ENCODE measurements at places on chromosomes 2 and 18.
A peak's percentile ranks its signal among the peaks of the same experiment; 100 is the strongest.

- DNase-seq: no peak
Measured at GRCh38 chr18:50674307-50674980, 114.6 kb downstream of the MAPK4 start.

- no peak for DNase-seq
Measured at GRCh38 chr18:27685091-27685490, 491.8 kb downstream of the CDH2 start.

- peak; percentile 6 for DNase-seq
Measured at GRCh38 chr18:49886891-49887764, 73.8 kb upstream of the ACAA2 start.

GRCh38 chr2:233331536-233331935, 22.8 kb upstream of the DGKD start:
- DNase-seq: peak; percentile 77

GRCh38 chr2:222797261-222797660, 63.6 kb upstream of the ACSL3 start:
- DNase-seq: no peak

DNA sequence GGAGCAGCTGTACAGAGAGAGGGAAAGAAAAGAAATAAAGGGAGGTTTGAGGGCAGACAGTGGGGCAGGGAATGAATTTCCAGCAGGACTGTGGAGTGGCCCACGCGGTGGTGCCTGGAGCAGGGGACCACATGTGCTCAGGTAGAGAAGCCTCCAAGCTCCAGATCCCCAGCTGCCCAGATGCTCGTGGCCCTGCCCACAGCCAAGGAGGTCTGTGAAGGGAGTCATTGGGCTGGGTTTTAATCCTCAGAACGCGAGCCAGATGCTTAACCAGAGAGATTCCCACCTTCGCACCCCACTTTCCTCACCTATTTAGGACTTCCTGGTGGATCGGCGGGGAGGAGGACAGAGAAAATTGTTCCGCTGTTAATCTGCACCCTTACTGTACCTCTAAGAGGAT, 369.4 kb downstream of the PARD3B start:
- no peak for DNase-seq

DNA sequence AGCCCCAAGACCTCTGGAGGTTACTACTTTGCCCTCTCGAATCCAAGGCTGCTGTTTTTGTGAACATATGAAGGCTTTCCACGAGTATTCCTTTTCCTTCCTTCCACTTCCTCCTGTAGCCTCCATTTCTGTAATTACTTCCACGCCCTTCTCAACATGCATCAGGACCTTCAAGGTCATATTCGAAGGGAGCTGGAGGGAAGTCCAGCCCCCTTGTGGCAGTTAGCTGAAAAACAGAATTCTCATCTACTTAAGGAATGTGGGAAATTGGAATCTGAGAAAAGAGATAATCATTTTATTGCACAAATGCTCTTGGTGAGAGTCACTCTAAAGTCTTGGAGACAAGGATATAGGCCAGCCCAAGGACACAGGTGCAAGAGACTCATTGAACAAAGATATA, 1000.2 kb downstream of the TDRD15 start:
- DNase-seq: no peak

DNA sequence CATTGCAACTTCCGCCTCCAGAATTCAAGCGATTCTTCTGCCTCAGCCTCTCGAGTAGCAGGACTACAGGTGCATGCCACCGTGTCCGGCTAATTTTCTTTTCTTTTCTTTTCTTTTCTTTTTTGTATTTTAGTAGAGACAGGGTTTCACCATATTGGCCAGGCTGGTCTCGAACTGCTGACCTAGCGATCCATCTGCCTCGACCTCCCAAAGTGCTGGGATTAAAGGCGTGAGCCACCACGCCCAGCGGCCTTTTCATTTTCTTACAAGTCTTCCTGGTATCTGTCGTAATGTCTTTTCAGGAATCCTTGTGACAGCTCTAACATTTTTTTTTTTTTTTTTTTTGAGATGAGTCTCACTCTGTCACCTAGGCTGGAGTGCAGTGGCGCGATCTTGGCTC, 66.4 kb upstream of the EDAR start:
- no peak for DNase-seq

- no peak for DNase-seq
Measured at GRCh38 chr2:217076657-217077232, 216.9 kb upstream of the TNP1 start.

- DNase-seq: no peak
Measured at GRCh38 chr2:86704459-86704971, 15.6 kb upstream of the RMND5A start.

- no peak for DNase-seq
Measured at GRCh38 chr18:60892441-60892840, 440.8 kb upstream of the CDH20 start.

DNA sequence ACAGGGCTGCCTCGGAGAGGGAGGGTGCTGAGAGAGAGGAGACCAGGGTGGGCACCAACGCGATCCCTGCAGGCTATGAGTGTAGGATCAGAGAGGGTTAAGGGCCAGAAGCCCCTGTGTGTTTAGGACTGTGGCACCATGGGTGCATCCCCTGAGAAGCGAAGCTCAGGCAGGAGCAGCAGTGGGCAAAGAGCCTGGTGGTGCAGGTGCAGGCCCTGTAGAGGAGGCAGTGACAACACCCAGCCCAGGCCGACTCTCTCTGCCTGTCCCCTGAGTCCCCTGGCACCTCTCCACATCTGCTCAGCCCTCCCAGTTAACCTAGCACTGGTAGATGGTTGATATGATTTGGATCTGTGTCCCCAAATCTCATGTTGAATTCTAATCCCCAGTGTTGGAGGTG, 139.8 kb downstream of the RNF152 start:
- no peak for DNase-seq

DNA sequence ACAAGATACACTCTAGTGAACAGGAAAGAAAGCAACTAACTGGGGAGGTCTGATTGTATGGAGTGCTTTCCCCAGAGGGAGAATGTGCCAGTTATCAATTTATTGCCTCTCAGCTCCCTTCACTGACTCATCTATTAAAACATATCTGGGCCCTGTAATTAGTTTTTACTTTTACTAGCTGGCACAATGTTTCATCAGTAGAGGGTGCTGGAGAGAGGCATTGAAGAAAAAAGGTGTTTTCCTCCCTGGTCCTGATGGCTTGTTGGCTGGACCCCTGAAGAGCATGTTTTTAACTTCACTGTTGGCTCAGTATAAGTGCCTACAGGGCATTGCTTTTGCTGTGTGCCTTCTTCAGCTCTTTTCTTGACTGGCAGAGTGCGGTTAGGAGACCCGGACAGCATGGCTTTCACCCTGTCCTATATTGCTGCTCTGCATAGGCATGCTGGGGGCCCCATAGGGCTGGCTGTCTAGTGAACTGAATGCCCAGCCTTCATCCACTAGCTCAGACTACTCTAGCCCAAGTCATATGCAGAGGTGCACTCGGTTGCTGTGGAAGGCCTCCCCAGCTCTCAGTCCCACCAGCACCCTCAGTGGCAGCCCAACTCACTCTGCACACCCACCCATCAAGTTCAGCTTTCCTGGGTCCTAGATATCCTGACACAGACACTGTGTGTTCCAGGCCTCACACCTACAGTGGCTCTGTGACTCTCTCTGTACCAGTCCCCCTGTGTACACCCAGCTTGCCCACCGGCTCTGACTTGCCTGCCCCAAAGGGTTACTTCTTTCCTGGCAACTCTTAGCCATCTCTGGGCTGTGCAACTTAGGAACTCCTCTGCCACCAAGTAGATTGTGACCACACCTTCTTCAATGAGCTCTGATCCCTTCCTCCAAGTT, 62.3 kb upstream of the ACYP2 start:
- no peak for DNase-seq

GRCh38 chr18:44733069-44733753, 52.5 kb downstream of the SETBP1 start:
- DNase-seq: no peak

GRCh38 chr18:35624146-35624545, 42.6 kb downstream of the GALNT1 start:
- DNase-seq: no peak

GRCh38 chr2:231696004-231696367, 12.3 kb upstream of the PTMA start:
- no peak for DNase-seq

DNA sequence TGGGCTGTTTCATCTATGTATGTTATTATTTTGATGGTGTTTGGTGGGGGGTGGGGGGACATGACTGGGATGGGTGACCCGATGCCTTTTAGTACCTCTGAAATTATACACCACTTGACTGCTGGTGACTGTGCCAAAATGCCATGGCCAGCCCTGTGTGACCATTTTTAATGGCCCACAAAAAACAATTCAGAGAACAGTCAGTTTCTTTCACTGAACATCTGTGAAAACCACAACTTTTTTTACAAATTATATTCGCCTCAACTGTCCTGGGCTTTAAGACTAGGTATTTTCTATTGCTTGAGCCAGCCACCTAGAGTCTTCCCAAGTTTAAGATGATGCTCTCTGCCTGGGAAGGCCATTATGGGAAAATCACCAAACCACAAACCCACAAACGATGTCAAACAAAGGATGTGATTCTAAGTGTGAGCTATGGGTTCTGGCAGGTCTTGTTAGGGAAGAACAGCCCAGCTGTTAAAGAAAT, 33.9 kb downstream of the FN1 start:
- DNase-seq: no peak

DNA sequence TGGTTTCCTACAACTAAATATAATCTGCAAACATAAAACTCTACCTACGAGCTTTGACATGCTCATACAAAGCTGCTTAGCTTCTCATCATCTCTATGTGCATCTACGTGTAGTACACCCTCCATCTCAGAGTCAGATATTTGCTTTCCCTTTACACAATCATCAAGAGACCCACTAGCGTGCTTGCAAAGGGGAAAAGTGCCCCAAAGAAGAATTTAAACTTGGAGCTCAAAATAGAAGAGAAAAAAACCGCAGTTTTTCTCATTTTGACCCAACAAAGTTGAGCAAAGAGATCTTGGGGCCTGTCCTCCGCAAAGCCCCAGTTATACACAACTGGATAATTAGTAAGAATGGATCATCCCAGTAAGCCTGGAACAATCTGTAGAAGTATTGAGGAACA, 104.1 kb downstream of the PAX3 start:
- DNase-seq: no peak

DNA sequence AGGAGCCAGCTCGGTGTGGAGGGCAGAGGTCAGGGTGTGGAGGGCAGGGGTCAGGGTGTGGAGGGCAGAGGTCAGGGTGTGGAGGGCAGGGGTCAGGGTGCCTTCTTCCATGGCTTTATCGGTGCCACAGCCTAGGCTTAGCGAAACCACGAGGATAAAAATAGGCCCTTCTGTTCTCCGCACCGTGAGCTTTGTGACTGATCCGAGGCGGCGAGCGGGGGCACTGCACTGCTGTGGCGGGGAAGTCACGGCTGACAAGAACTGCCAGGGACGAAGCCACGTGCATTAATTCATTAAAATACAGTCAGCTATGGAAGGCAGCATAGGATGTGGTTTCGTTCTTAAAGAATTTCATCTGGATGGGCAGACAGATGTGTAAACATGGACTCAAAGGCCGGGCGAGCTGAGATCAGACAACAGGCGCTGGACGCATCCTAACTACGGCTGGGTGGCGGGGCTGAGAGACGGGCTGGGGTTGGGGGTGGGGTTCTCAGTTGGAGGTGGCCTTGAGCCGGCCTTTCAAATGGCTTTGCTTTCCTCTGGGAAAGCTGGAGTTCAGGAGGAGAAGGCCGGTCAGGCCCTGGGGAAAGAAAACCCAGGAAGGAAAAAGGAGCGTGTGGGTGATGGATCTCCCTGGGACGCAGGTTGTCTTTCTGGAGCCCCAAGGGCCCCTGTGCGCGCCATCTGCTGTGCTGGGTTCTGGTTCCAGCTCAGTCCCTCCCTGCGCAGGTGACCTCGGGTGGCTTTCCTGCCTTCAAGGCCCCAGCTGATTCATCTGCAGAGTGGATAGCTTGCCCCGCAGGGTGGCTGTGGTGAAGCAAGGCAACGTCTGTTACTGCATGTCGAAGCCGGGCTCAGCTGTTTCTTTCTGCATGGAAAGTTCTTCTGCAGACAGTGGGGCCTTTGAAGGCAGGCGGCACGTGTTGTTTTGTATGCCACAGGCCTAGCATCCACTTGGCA, 958 bp upstream of the ALLC start:
- no peak for DNase-seq

- peak; percentile 54 for DNase-seq
Measured at GRCh38 chr2:176132205-176133171, 3.0 kb downstream of the HOXD8 start.

GRCh38 chr2:71787476-71788185, 334.3 kb downstream of the DYSF start:
- peak; percentile 19 for DNase-seq

DNA sequence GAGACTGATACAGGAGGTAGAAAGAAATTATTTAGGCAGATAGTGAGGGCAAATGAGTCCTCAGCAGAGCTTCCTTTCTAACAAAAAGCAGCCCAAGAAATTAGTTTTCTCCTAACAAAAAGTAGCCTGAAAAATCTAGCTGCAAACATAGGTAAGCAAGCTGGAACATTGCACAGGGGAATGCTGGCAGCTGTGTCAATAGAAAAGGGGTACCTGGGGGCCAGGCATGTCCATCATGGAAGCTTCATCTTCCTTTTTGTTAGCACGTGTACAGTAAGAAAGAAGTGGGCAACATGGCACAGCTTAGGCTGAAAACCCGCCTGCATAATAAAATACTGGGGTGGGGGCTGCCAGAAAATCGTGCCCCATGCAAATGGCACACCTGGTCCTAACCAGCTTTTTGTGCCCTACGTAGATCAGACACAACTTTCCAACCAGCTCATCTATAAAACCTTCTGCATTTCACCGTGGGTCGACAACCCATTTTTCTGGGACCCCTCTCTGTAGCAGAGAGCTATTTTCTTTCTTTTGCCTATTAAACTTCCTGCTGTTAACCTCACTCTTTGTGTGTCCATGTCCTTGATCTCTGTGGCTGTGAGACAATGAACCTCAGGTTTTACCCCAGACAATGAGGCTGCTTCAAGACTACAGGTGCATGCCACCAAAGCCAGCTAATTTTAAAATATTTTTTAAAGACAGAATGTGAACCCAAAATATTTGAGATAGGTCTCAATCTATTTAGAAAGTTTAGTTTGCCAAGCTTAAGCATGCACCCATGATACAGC, 6.6 kb upstream of the MTHFD2 start:
- no peak for DNase-seq

GRCh38 chr2:226702376-226702775, 97.2 kb downstream of the IRS1 start:
- DNase-seq: no peak

DNA sequence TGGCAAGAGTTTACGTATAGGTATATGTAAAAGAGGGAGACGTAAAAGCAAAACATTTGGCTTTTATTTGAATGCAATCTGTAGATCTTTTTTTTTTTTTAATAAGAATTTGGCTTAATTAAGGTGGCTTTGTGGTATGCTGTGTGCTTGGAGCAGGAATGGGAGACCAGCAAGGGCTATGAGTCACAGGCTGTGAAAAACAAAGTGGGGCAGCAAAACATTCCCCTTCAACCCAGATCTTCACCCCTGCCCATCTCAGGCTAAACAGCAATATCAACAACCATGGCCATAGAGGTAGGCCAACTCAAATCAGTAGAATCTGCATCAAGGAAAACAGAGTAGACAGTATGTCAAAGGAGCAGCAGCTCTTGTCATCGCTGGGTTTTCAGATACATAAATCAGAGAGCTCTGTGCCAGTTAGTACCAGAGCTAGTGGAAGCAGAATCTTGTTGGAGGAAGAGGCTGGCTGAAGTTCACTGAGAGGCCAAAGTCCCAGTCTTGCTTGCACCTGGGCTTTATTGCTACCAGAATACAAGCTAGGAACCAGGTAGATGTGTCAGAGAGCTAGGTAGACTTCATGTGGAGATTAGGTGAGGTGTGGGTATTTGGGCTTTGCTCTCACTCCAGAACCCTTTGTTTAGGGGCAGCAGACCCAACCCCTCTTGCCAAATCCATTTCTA, 191.5 kb upstream of the FANCL start:
- DNase-seq: no peak

- DNase-seq: no peak
Measured at GRCh38 chr2:170816504-170817092, at the start of gene GAD1. GAD1 (plus strand) TSS chr2:170816887; CDS start chr2:170818592, 1,705 bp downstream.

- no peak for DNase-seq
Measured at GRCh38 chr18:35711227-35711626, 129.7 kb downstream of the GALNT1 start.
